ENCODE measurements at places on chromosomes 7 and 10.

DNA sequence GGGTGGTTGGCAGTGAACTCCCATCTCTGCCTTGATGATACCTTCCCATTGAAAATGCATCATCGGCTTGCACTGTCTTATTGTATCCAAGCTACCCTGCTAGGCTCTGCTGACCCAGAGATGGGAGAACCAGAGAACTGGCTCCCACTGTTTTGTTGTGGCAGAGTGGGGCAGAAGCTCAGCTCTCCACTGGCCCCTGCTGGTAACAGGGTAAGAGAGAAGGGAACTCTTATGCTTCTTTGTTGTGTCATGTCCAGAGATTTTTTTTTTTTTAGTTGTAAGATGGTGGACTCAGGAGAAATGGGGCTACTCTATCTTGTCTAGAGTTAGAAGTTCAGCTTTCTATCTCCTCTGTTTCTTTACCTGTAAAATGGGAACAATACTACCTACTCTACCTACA lies 100.5 kb upstream of the SDK1 start:
- peak; percentile 78 for DNase-seq

GRCh38 chr10:72904806-72905205 lies 11.3 kb downstream of the OIT3 start:
- DNase-seq = no peak

DNA sequence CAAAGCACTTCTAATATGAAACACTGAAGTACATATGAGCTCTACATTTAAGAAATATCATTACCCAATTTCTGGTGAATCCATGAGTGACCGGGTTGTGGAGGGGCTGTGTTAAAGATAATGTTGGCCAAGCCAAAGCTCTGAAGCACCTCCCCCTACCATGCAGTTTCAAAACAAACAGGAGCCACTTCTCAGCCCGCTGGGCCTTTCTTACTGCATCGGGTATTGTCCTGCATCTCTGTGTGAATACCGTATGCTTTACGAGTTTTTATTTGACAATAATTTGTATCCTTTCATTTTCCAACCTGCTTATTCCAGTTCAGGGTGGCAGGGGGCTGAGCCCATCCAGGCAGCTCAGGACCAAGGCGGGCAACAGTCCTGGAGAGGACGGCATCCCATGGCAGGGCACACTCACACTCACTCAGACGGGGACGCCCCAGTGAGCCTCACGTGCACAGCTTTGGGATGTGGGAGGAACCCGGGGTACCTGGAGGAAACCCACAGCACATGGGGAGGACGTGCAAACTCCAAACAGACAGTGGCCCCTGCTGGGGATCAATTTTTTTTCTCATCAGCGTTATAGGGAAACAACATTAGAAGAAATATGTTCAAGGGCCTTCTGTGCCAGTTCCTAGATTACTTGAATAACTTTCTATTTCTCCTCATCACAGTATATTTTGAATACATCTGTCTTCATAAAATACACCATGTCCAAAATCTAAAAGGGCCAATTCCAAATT lies 1.9 kb downstream of the RNF32 start:
- no peak for DNase-seq

DNA sequence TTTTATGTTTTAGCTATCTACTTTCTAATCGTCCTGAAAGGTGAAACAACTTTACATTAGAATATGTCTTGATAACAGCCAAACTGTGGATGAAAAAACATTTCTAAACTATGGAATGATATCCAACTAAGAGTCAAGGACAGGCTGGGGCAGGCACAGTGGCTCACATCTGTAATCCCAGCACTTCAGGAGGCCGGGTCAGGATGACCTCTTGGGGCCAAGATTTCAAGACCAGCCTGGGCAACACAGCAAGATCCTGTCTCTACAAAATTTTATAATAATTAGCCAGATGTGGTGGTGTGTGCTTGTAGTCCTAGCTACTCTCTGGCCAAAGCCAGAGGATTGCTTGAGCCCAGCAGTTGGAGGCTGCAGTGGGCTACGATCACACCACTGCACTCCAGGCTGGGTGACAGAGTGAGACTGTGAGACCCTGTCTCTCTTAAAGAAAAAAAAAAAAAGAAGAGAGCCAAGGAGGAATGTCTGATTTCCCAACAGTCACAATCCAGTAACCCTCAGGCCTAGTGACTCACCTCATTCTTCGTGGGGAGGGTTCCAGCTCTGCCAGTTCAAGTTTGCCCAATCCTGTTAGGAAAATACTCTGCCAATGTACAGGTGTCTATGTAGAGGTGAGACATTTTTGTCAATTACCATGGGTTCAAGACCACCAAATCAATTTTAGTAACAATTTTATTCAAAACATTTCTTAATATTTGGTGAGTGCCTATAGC lies 14.6 kb upstream of the FZD1 start:
- DNase-seq = no peak

DNA sequence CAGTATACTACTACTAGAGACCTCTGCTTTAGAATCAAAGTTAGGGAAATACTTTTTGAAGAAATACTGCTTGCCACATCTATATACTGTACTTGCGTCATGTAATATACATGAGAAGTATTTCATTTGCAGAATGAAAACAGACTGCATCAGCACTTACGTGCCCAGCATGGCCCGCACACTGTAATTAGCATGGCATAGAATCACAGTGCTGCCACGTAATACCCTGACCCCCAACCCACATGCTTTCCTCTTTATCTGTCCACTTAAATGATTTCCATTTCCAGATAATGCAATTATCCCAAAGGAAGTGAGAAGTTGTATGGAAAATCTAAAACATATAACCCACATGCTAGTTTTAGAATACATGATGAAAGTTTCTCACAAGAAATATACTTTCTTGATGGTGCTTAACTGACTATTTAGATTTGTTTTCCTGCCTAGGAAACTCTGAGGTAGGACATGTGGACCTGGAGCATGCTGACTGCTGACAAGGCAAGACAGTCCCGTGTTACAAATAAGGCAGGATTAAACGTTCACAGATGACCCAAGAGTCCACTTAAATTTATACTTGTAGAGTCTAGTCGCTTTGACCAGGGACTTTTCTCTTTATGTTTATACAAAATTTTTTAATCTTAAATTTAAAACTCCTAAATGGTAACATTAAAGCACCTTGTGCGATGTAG lies 12.6 kb downstream of the USP6NL start:
- DNase-seq = no peak

GRCh38 chr10:34906067-34906965 lies 91.2 kb upstream of the PARD3 start:
- peak; percentile 74 for DNase-seq

DNA sequence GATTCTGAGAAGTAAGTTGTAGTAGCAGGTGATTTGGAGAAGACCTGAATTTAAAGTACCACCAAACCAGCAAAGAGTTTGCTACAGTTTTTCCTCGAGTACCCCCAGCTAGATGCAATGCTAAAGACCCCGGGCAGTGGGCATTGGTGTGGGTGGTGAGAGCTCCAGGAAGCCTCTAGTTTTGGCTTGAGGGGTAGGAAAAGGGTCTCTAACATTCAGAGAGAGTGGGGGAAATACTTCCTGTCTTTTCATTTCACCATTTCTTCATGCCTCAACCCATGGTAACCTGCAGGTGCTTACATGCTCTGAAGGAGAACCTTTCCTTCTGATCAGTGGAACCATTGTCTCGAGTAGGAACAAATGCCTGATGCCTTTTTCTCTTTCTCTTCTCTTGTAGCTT lies 352.2 kb downstream of the CALN1 start:
- no peak for DNase-seq

- no peak for DNase-seq
These were observed 103.3 kb downstream of the CHRM2 start for GRCh38 chr7:136971776-136972175.

GRCh38 chr7:44084701-44085100 lies 2.4 kb upstream of the POLM start:
- DNase-seq = no peak

GRCh38 chr10:13099144-13099665 lies 758 bp upstream of the OPTN start:
- DNase-seq = peak; percentile 76

DNA sequence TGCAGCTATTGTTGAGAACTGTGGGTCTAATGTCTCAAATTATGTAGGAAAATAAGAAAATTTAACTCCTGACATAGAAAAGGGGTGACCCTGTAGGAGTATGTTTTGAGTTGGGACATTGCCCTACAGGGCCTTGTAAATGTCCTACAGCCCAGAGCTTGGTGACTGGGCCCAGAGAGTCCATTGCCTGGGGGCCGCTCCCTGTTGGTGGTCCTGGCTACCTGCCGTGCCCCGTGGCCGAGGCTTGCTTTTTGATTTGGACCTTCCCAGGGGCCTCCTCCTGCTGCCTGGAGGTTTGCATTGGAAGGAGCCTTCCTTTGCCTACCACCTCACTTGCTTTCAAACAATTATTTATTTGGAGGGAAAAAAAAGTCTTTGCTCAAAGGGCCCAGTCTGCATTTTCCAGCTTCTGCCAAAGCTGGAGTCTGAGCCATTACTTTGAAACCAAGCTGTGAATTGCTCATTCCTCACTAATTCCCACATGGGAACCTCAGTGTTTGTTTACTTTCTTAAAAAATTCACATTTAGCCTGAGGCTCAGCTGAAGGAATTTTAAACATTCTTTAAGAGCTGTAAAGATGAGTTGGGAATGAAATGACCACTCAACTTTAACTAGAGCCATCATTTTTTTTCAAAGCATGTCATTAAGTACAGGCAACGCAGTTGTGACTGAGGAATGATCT lies 355.0 kb downstream of the GLRX3 start:
- no peak for DNase-seq

- no peak for DNase-seq
These were observed 11.3 kb upstream of the ATXN7L1 start for GRCh38 chr7:105887569-105888189.

DNA sequence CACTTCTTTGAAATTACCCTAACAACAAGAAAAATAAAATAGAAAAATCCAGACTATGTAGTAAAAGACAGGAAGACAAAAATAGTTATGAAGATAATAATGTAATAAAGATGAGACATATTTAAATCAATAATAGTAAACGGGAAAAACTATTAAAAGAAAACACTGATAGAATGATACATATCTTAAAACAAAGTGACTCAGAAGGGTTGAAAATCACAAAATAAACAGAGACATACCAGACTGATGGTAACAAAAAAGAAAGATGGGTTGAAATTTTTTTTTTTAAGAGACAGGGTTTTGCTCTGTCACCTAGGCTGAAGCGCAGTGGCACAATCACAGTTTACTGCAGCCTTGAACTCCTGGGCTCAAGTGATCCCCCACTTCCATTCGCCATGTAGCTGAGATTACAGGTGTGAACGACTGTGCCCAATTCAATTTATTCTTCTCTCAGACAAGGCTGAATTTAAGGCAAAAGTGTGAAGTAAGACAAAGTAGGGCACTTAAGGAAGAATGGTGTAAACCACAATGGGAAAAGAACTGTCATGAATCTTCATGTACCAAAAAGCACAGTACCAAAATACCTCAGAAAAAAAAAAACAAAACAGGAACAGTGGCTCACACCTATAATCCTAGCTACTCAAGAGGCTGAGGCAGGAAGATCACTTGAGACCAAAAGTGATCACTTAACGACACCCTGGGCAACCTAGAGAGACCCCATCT lies 47.4 kb downstream of the LMBR1 start:
- no peak for DNase-seq

DNA sequence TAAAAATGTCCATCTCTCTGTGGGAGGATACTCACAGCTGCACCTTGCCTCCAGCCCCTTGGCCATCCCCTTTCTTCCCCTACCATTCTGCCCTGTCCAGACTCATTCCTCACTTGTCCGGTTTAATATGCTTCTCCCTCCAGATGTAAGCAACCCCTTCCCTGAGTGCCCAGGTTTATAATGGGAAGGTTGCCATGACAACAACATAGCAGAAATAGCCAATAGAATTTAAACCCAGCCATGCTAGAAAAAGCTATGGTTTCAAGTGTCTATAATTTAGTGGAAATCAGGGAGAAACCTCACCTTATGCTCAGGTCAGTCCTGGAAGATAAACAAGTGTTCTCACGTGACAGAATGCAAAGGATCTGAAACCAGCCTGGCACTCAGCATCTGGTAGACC lies 196.0 kb upstream of the FZD8 start:
- no peak for DNase-seq

DNA sequence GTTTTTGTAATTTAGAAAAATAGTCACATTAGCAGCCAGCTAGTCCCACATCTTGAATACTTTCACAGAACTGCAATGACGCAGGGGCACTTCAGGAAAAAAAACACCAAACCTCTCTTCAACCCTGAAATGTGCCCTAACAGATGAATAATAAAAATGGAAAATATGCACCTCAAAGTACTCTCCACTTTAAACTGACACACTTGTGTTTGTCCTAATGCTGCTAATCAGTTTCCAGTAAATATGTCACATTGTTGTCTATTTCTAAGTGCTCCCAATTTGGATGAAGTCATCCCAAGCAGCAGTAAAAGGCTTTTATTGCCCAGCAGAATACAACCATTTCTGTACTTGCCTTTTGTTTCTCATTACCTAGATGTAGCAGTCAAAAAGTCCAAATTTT lies 86.7 kb downstream of the PARD3 start:
- no peak for DNase-seq

DNA sequence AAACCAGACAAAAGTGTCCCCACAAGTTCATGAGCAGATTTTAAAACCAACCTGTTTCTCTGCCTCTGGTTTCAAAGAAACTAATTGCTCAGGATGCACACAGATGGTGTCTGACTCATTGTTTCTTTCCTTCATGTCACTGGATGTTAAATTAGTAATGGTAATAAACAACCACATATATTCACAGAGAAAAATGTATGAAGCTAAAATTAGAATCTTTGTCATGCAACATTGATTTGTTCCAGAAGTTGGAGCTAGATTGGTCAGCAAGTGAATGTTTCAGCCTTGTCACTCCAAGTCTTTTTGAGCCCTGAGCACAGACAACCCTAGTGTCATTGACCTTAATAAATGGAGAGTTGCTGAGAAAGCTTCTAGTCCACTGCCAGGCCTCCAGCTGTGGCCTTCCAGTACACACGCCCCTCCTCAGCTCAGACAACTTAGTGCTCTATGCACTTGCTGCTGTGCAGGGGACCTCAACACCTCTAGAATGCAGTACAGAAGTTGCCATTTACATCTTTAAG lies 175.9 kb downstream of the CCDC71L start:
- DNase-seq = no peak

DNA sequence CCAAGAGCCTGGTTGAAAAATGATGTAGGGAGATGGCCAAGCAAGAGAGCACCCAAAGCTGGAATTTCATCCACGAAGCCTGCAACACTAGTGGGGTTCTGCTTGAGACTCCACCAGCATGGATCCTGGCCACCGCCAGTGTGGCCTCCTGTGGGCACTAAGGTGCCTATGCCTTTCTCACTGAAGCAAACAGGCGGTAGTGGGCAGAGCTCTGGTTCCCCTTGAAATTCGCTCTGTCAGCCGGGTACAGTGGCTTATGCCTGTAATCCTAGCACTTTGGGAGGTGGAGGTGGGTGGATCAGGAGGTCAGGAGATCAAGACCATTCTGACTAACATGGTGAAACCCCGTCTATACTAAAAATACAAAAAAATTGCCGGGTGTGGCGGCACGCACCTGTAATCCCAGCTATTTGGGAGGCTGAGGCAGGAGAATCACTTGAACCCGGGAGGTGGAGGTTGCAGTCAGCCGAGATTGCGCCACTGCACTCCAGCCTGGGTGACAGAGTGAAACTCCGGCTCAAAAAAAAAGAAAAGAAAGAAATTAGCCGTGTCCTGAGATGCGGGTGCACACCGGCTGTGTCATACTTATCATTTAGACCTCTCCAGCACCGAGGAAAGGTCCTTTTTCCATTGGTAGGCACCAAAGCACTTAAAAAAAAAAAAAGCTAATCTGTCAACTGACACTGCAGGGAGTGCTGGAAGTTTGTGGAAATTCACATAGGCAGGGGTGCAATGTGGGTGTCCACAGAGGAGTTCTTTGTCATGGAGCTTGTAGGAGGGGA lies 28.3 kb downstream of the CCM2 start:
- no peak for DNase-seq

Measured in iPS-NIHi11 (cell line).